Karpas-422 (cell line): ENCODE measurements at places on chromosomes 6 and 20. TPM values are rescaled to one million over a fixed set of nuclear protein-coding genes. Genes with fewer than 3 reads are reported as not detected.

The CD93 gene
- total RNA-seq: not detected in 2 replicates

The LRRN4 gene
- total RNA-seq: not detected in 2 replicates

The PSMB8 gene
- total RNA-seq: 212 and 306 TPM in 2 replicates

The VNN1 gene
- not detected in 2 replicates for total RNA-seq

The GPR63 gene
- not detected in 2 replicates for total RNA-seq

DNA sequence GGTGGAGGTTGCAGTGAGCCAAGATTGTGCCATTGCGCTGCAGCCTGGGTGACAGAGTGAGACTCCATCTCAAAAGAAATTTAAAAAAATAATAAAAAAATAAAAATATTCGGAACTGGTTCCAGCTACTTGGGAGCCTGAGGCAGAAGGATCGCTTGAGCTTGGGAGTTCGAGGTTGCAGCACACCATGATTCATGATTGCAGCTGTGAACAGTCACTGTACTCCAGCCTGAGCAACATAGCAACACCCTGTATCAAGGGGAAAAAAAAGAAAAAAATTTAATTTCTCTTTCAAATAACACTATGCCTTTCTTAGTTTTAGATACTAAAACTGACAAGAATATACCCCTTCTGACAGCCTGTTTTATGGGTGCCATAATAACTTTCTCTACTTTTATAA, 10.5 kb downstream of the KDM1B start:
- no peak overlapping the region for H3K27ac ChIP-seq
- peaks cover 56% of the 10 kb centered on the region for H3K36me3 ChIP-seq
- no peaks in the 10 kb centered on the region for H3K27me3 ChIP-seq
- H3K4me3 ChIP-seq: no peak overlapping the region
- no peaks in the 10 kb centered on the region for H3K4me1 ChIP-seq

DNA sequence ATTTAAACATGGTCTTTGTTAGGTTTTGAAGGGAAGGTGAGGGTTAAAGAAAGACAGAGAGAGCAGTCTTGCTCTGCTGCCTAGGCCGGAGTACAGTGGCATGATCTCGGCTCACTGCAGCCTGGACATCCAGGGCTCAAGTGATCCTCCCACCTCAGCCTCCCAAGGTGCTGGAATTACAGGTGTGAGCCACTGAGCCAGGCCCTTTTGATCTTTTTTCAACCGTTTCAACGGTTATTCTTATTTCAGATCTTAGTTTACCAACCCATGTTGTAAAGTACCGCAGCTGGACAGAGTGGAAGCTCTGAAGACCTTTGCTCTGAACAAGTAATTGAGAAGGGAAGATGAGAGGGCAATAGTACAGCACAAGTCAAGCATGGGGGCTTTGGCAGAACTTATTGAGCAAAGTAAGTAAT, 1.2 kb upstream of the SRPK1 start:
- no peak for DNase-seq
- peaks cover 29% of the 10 kb centered on the region for H3K4me1 ChIP-seq
- no peak overlapping the region for H3K27ac ChIP-seq
- peaks cover 20% of the 10 kb centered on the region for H3K36me3 ChIP-seq
- H3K4me3 ChIP-seq: no peak overlapping the region
- H3K27me3 ChIP-seq: no peaks in the 10 kb centered on the region

GRCh38 chr6:34890533-34890925, 1.5 kb downstream of the ANKS1A start:
- DNase-seq: no peak
- H3K27me3 ChIP-seq: no peaks in the 10 kb centered on the region
- peak overlapping the region; percentile 94 for H3K4me3 ChIP-seq
- H3K36me3 ChIP-seq: no peaks in the 10 kb centered on the region
- H3K4me1 ChIP-seq: peaks cover 40% of the 10 kb centered on the region
- H3K27ac ChIP-seq: no peak overlapping the region

GRCh38 chr20:49633023-49633422, 65.1 kb upstream of the PTGIS start:
- DNase-seq: no peak
- H3K36me3 ChIP-seq: no peaks in the 10 kb centered on the region
- H3K4me1 ChIP-seq: peaks cover 56% of the 10 kb centered on the region

GRCh38 chr6:158464483-158464882, 95.4 kb upstream of the TMEM181 start:
- peaks cover 27% of the 10 kb centered on the region for H3K36me3 ChIP-seq
- H3K27ac ChIP-seq: no peak overlapping the region
- no peak overlapping the region for H3K4me3 ChIP-seq
- no peaks in the 10 kb centered on the region for H3K4me1 ChIP-seq
- H3K27me3 ChIP-seq: no peaks in the 10 kb centered on the region

DNA sequence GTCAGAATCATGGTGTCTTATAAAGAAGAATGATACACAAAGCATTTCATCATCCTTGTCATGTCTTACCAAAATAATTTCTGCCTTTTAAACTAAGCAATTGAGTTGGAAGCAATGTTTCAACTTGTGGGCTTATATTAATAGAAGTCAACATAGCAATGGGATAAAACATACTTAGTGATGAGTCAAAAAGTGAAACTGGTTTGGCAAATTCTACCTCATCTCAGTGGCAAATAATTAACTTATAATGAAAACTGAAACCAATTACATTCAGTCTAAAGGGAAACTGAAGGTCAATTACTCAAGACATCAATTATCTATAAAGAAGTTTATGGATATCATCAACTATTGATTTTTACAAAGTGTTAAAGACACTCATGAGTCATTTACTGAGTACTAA, 463.8 kb downstream of the BMP2 start:
- no peaks in the 10 kb centered on the region for H3K36me3 ChIP-seq
- no peak overlapping the region for H3K27ac ChIP-seq
- no peaks in the 10 kb centered on the region for H3K4me1 ChIP-seq
- H3K4me3 ChIP-seq: no peak overlapping the region
- no peak for DNase-seq

DNA sequence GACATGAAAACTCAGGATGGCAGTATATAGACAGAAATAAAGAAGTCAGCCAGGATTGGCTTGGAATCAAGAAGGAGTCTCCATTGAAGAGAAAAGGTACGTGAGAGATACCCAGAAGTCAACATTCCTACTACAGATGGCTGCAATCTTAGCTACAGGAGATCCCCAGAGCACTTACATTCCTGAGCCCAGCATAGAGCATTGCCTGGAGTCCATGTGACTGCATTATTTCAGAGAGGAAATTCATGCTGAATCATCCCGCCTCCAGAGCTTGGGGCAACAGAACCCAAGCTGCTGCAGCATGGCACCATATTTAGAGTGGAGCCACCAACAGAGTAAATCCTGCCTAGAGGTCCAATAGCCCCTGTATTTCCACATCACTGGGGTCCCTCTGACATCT, 125.0 kb upstream of the GRIK2 start:
- no peak for DNase-seq
- H3K27me3 ChIP-seq: no peaks in the 10 kb centered on the region
- H3K36me3 ChIP-seq: no peaks in the 10 kb centered on the region
- no peaks in the 10 kb centered on the region for H3K4me1 ChIP-seq
- H3K27ac ChIP-seq: no peak overlapping the region

DNA sequence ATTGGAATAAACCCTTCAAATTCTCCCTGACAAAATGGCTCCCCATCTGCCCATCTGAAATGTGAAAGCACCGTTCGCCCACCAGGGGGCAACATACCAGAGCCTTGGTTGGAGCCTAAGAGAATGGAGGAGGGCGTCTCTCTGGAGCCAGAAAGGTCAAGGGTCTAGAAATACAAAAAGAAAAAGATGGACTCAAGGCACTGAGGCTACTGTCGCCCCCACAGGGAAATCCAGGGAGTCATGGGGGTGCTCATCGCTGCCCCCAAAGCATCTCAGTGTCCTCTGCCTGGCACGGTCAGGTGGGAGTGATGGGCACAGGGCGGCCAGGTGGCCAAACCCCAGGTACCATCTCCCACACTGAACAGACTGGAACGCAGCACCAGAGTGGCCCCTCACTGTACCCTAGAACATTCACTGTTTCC, 136.3 kb downstream of the ZMYND8 start:
- H3K27me3 ChIP-seq: no peaks in the 10 kb centered on the region
- peaks cover 58% of the 10 kb centered on the region for H3K36me3 ChIP-seq
- no peak overlapping the region for H3K27ac ChIP-seq
- H3K4me1 ChIP-seq: peaks cover 34% of the 10 kb centered on the region
- H3K4me3 ChIP-seq: no peak overlapping the region
- DNase-seq: peak; percentile 85

DNA sequence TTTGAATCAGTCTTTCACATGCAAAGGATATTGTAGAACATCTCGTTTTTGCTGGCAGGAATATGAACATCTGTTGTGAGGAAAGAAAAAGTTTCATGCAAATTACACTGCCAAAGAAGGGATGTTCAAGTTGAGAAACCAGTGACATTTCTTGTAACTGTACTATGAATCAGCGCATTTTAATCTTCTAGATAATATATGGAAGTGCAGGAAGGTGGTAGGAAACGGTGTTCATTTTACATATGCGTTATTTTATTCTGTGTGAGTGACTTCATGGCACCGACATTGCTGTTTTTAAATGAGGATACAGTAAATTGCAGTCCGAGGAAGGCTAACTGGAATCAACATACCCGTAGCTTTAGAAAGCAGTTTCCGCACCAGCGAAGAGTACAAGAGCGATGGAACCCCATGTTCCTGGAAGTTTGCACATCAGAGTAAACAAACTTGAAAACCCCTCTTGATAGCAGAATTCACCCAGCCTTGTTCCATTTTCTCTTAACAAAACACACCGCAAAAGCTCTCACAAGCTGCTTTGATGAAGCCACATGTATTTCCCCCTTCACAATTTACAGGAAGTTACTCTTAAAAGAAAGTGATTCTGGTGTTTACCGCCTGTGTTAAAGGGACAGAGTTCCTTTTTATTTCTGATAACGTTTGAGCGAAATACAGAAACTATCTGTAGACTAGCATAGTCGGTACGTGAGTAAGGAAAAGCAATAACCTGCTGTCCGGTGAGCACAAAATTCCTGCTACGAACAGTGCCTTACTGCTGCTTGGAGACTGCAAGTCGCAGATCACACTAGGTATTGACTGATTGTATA, 11.5 kb downstream of the PRDM1 start:
- peaks cover 33% of the 10 kb centered on the region for H3K4me1 ChIP-seq
- H3K36me3 ChIP-seq: no peaks in the 10 kb centered on the region
- H3K27me3 ChIP-seq: no peaks in the 10 kb centered on the region
- H3K27ac ChIP-seq: no peak overlapping the region
- peak; percentile 59 for DNase-seq

GRCh38 chr6:146027586-146028251, 1.1 kb upstream of the GRM1 start:
- H3K27ac ChIP-seq: no peak overlapping the region
- DNase-seq: no peak
- no peaks in the 10 kb centered on the region for H3K27me3 ChIP-seq
